ENCODE measurements at places on chromosomes 5 and 9.
A peak's percentile ranks its signal among the peaks of the same experiment; 100 is the strongest.

GRCh38 chr5:55918087-55919035, 67.2 kb downstream of the IL31RA start:
- no peak for DNase-seq

DNA sequence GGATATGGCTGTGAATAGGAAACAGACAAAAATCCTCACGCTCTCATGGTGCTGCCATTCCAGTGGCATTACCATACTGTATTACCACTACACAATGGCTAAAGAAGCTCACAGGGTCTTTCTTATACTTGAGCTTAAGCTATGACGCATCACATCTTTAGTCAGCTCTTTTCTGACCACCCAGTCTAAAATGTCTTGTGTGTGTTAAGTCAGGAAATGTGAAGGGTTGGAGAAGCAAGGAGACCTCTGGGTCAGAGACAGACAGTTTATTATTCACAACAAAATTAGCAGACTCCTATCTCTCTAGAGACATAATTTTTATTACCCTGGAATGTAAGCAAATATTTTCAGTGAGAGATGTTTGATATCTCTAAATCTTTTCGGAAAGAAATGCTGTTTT, 1583.2 kb upstream of the WWC1 start:
- DNase-seq, result no peak

- DNase-seq, result no peak
These were observed 101.1 kb upstream of the MEF2C start for GRCh38 chr5:88984040-88984439.

DNA sequence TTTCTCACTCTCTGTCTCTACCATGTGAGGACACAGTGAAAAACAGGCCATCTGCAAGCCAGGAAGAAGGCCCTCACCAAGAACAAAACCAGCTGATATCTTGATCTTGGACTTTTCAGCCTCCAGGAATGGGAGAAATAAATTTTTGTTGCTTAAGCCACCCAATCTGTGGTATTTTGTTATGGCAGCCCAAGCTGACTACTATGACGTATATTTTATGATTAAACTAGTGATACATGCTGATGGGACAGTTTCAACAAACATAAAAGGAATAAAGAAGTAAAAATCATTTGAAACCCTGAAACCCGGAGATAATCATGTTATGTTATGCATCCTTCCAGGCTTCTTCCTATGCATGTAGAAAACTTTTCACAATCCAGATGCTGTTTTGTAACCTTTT, 71.5 kb upstream of the ERBIN start:
- no peak for DNase-seq

GRCh38 chr9:26054600-26055520, 376.6 kb upstream of the TUSC1 start:
- no peak for DNase-seq

- no peak for DNase-seq
These were observed 556 bp downstream of the MTREX start for GRCh38 chr5:55308254-55308836.

- DNase-seq, result no peak
These were observed 158.0 kb upstream of the PPP1R26 start for GRCh38 chr9:135321580-135321979.

DNA sequence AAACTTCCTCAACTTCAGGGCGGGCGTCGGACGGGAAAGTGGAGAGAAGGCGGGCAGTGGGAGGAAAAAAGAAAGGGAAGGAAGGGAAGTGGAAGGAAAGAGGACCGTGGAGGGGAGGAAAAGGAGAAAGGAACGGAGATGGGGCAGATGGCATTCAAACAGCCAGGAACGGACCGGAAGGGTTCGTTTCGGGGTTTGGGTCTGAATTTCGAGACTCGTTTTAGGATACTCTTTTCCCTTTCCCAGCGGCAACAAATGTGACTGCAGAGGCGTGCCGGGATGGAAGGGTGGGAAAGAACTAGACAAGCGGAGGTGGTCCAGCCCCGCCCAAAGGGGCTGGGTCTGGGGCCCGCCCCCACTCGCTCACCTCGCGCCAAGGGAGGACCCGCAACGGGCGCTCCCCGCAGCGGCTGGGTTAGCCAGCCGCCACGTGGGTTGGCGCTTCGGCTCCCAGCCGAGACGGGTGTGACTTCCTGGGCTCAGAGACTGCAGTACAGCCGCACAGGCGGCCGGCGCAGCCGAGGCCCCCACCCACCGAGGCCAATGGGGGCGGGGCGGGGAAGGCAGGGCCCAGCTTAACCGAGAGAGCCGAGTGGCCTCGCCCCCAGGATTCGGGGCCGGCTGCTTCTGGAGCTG, 2.7 kb downstream of the VCAN start:
- peak; percentile 87 for DNase-seq

DNA sequence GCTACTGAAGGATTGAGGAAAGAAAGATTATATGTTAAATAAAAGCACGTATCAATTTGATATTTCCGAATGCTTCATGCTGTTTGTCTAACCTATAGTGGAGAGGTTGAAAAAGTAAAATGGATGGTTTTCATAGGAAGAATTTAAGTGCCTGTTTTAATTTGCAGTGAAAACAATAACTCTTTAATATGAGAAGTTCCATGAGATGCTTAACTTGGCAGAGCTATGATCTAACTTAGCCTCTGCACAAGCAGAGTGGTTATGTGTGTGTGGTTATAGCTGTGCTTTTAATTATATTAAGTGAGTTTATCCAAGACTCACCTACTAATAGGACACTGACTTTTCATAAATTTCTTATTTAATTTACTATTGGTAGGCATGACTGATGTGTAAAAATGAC, 57.4 kb downstream of the AOPEP start:
- DNase-seq, result no peak

GRCh38 chr5:148790545-148791333, 35.7 kb upstream of the ADRB2 start:
- DNase-seq, result no peak

GRCh38 chr5:87399720-87400119, 13.0 kb downstream of the CCNH start:
- no peak for DNase-seq

DNA sequence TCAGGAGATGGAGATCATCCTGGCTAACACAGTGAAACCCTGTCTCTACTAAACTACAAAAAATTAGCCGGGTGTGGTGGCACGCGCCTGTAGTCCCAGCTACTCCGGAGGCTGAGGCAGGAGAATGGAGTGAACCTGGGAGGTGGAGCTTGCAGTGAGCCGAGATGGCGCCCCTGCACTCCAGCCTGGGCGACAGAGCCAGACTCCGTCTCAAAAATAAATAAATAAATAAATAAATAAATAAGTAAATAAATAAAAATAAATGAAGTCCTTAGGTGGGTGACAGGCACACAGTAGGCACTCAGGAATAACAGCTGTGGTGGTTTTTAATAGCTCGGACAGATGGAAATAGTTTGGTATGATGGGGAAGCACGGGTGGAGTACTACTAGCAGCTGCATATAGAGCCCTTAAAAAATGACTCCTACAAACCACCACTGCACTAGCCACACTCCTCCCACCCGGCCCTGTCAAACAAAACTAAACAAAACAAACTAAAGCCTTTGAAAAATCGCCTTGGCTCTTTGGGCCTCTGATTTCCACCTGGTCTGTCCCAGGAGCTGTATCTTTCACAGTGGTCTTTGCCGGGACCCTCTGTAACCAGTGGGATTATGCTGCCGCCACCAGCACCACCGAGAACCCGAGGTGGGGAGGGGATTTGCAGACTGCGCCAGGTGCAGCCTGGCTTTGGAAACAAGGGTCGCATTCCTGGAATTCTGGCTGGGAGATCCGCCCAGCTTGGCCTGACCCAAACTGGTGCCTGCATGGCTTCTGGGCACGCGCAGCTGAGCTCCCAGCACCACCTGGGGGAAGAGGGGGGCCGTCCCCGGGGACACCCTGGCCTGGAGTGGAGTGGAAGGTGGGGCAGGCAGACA, 5.1 kb upstream of the WDR5 start:
- DNase-seq, result peak; percentile 38

DNA sequence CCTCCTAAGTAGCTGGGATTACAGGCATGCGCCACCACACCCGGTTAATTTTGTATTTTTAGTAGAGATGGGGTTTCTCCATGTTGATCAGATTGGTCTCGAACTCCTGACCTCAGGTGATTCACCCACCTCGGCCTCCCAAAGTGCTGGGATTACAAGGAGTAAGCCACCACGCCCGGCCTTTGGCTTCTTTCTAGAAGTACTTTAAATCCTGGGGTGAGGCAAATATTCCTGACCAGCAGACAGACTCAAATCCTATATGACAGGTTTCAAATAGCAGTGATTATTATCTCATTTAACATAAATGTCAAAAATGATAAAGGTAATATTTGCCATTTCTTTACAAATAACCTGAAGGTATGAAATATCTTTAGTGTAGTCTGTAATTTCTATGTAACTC, 35.6 kb downstream of the ABHD17B start:
- DNase-seq, result no peak

GRCh38 chr5:9173281-9174048, 372.4 kb downstream of the SEMA5A start:
- DNase-seq, result no peak

- no peak for DNase-seq
These were observed 1.0 kb upstream of the MCC start for GRCh38 chr5:113489299-113489698.

GRCh38 chr9:129436751-129437625, 183.9 kb downstream of the C9orf50 start:
- peak; percentile 65 for DNase-seq

DNA sequence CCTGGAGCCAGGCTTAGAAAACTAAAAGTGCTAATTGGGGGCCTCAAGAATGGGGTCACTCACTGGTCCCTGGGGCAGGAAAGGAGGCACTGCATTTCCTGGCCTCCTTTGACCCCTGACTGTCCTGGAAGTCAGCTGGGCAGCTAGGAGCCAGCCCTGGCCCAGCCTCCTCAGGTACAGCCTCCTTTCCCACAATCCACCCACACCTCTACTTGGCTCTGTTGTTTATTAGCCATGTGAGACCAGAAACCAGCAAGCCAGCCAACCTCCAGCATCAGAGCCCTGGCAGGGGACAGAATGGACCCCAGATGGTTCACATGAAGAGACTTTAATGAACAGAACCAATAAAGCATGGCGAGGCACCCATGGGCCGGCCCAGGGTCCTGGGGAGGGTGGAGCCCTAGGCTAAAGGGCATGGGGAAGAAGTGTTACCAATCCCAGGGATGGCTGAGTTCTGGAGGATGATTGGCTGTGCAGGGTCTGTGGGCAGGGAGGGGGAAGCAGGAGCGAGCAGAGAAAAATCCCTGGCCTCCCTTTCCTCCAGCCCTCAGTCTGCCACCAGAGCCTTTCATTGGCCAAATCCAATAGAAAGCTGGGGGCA, 55.3 kb upstream of the ANGPTL2 start:
- no peak for DNase-seq

DNA sequence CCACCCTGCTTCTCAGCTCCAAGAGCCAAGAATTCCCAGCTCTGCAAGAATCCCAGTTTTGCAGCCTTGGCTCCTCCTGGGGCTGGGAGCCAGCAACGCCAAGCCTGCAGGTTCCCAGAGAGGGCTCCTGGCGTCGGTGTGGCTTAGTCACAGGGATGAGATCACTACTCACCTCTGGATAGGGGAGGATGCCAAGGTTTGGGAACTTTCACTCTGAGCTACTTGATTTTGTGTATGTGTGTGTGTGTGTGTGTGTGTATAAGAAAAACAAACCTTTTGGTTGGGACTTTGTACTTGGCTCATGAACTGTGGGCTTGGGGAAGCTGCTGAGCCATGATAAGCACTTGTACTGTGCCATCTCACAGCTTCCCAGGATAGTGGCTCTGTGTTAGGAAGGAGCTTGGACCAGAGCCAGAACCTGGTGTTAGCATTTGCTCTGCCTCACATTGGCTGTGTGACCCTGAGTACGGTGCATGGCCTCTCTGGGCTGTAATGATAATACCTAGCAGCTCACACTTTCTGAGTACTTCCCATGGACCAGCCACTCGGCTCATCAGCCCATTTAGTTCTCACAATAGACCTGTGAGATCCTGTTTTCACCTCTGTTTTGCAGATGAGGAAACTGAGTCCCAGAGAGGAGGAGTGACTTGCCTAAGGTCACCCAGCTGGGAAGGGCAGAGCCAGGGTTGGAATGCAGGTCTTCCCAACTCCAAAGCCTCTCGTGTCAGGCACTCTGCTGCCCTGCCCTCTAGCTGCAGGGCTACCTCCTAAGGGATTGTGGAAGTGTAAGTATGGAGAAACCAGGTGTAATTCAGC, 41.4 kb upstream of the DAB2IP start:
- DNase-seq, result no peak

- DNase-seq, result no peak
These were observed 23.7 kb downstream of the RXRA start for GRCh38 chr9:134349936-134350335.

- no peak for DNase-seq
These were observed 752 bp downstream of the CCNJL start for GRCh38 chr5:160311491-160312133.

All from muscle of arm (tissue), 14 donors.